Right forelimb (tissue), 1 donor: ENCODE measurements at places on chromosomes 5 and 9.

- DNase-seq: no peak
These were observed 24.8 kb upstream of the AFAP1L1 start for GRCh38 chr5:149246906-149247305.

- DNase-seq: no peak
These were observed 9.6 kb downstream of the PRRT1B start for GRCh38 chr9:131554843-131555351.

- DNase-seq: no peak
These were observed 26.3 kb upstream of the TTC1 start for GRCh38 chr5:159982421-159983173.

GRCh38 chr9:114122136-114123027 lies 23.3 kb upstream of the KIF12 start:
- DNase-seq: no peak

- DNase-seq: no peak
These were observed 3.0 kb upstream of the ITGA1 start for GRCh38 chr5:52784737-52785136.

DNA sequence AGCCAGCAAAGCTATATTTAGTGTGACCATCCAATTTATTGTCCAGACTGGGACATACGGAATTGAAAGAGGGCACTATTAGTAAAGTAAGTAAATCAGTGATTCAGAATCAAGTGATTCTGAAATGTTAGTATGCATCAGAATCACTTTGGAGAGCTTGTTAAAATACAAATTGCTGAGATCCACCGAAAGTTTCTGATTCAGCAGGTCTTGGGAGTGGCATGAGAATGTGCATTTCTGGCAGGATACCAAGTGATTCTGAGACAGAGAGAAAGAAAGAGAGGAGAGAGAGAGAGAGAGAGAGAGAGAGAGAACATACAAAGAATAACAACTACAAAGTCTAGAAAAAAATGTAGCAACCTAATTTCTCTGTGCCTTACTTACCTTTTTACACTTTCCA lies 65.4 kb upstream of the ASTN2 start:
- no peak for DNase-seq

GRCh38 chr9:112861155-112861554 lies 29.5 kb downstream of the SLC46A2 start:
- DNase-seq: no peak

DNA sequence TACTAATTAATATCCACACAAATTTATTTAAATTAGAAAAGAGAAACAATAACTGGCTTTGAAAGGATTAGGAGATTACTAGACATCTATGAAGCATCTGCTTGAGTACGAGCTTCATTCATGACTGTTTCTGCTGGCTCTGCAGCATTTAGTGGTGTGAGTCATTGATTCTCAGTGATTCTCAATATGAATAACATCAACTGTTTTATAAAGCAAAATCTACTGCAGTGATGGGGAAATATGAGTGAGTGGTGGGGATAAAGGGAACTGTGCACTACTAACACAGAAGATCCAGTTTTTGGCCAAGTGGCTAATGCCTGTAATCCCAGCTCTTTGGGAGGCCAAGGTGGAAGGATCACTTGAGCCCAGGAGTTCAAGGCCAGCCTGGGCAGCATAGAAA lies 8.4 kb downstream of the FNBP1 start:
- DNase-seq: no peak

DNA sequence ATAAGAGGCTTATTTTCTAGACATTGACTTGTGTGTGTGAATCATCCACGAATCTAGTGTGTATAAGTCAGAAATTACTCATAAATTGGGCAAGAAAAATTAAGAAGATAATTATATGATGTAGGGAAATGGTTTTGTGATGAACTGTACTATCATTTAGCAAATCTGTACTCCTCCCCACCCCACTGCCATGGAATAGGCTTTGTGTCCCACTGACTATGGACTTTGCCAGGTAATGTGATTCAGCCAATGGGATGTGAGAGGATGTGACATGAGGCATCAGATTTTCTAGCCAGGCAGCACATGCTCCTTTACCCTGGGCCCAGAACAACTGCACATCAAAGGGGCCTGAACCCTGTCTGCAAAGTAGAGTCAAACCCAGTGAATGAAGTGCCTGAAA lies 406.6 kb downstream of the CTNND2 start:
- DNase-seq: no peak

DNA sequence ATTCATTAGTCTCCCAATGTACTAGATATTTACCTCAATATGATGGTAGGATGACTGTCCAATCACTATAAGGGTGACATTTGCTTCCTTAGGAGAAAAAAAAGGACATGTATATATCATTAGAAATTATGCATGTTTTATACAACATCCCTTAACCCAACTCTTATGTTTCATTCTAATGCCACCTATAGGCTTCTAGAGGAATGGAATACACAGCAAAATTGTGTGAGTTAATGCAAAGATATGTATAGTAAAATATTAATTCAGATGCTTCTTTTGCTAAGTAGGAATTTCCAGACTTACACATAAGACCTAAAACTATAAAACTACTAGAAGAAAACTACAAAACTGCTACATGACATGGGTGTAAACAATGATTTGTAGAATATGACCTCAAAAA lies 3.5 kb downstream of the PRXL2C start:
- no peak for DNase-seq

DNA sequence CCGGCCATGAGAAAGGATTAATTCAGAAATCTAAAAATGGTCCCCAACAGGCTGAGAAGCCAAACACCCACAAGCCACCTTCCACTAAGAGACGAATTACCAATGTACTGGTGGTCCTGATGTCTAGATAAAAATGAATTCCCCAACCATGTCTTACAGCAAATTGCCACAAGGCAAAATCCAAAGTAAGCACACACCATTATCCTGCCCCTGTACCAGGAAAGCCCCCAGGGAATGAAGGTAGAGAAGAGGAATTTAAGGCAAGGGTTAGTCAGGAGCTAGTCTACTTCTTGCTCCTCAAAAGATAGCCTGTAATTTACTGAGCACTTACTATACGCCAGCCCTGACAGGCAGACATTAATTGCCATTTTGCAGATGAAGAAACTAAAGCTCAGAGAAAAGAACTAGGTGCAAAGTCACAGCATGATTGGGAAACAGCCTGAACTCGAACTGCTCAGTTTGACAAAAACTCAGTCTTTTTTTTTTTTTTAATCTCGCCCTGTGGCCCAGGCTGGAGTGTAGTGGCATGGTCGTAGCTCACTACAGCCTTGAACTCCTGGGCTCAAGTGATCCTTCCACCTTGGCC lies 64.3 kb downstream of the RAPGEF1 start:
- no peak for DNase-seq

DNA sequence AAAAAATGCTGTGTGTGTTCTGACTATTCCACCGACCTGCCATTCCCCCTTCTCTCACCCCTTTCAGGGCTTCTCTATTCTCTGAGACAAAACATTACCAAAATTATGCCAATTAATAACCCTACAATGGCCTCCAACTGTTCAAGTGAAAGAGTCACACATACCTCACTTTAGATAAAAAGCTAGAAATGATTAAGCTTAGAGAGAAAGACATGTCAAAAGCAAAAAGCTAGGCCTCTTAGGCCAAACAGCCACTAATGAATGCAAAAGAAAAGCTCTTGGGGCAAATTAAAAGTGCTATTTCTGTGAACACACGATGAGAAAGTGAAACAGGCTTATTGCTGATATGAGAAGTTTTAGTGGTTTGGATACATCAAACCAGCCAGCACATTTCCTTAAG lies 279.6 kb upstream of the GRAMD2B start:
- DNase-seq: no peak

- DNase-seq: no peak
These were observed 73.0 kb upstream of the STARD4 start for GRCh38 chr5:111585291-111585690.

- no peak for DNase-seq
These were observed 97.3 kb downstream of the SLF1 start for GRCh38 chr5:94715768-94716167.

DNA sequence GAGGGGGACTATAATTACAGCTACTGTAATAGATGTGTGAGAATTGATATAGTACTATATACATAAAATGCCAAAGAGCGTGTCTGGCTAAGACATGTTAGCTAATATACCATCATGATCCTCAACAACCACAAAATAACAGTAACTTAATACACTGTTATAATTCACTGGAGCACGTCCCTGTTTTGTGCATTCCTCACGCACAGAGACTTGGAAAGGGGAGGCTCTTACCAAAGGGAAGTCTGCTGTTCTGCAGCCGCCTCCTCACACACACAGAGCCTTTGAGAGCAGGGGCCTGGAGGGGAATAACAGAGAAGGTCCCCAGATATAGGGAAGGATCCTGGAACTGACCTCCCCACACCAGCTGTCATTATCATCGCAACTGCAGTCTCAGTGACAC lies 97.3 kb downstream of the ANKRD18A start:
- no peak for DNase-seq

DNA sequence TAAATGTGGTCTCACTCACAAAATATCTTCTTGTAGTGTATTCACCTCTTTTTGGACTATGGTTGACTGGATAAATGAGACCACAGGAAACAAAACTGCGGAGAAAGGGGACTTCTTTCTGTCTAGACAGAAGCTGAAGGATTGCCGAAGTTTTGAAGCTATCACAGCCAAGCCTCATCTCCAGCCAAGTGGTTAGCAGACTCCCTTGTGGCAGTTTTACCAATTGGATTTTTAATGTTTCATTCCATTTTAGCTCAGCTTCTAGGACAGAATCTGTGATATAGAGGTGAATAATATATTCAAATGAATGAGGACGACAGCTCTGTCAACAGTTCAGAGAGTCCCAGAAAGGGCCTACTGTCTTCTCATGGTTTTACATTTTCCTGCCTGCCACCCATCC lies 215.7 kb upstream of the ZNF608 start:
- no peak for DNase-seq

DNA sequence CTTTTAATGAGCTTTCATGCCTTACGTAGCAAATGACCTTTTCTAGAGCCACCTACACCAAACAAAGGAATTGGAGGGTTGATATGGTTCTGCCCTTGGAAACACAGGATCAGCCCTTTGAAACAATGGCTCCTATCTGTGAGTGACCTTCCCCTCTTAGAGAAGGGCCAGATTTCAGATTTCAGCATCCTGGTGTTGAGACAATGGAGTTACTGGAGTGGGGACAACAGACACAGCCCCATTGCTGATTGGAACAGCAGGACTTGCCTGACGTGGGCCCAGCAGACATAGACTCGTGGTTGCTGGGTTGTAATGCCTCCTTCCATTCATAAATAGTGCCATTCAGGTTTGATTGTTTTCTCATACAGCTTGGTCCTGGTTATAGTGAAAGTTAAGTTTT lies 96.0 kb downstream of the GALNT10 start:
- no peak for DNase-seq

GRCh38 chr5:64074533-64074932 lies 91.1 kb upstream of the RNF180 start:
- no peak for DNase-seq

- no peak for DNase-seq
These were observed 267.5 kb downstream of the MSX2 start for GRCh38 chr5:174991847-174992246.

GRCh38 chr5:138662599-138662998 lies 87.4 kb upstream of the HSPA9 start:
- DNase-seq: no peak

- no peak for DNase-seq
These were observed 56.7 kb upstream of the CTNNA1 start for GRCh38 chr5:138696501-138696900.

DNA sequence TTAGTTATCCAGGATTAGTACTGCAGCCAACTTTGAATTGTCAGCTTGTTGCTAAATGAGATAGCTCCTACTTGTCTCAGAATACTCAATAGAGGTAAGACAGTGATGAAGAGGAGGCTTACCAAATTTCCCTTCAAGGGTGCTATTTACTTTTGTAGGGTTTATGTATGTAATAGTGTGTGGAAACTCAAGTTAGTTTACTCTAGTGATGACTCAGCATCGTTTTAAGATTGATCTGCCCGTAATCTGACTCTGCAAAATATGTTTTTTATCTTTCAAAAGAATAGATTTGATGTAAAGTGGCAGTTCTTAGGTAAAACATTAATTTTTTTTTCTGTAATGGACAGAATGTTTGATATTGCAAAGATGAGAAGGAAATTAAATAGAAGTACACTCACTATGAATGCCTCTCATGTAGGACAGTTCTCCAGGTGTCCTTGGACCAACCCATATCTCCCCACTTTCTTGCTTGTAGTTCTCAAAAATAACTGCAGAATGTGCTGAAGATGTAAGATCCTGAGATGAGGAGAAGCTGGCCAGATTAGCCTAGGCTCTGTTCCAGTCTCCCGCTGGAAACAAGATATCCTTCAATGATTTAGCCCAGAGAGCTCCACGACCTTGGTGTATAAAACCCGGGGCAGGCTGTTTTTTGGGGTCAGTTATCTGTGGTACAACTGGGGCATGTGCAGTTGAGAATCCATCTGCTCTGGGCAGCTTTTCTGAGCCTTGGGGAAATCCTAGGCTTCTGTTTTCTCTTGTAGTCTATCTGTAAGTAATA lies 24.4 kb upstream of the MROH2B start:
- no peak for DNase-seq

DNA sequence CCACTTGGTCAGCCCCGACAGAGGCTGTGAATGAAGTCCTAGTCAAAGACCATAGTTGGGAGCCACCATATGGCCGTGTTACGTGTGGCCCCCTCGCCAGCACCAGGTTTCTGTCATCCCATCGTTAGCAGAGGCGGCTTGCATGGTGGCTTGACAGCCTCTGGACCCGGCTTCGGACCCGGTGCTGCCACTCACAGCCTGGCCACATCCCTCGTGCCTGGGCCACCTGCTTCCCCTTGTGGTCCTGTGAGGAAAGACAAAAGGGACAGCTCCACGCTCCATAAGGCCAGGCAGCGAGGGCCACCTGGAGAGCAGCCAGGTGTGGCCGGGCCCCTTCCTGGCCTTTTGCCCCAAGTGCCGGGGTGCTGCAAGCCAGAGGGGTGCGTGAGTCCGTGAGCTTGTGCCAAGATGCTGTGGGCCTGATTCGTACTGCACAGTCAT lies 6.2 kb downstream of the NKD2 start:
- DNase-seq: no peak

GRCh38 chr5:68838157-68838718 lies 255.6 kb upstream of the SLC30A5 start:
- no peak for DNase-seq

DNA sequence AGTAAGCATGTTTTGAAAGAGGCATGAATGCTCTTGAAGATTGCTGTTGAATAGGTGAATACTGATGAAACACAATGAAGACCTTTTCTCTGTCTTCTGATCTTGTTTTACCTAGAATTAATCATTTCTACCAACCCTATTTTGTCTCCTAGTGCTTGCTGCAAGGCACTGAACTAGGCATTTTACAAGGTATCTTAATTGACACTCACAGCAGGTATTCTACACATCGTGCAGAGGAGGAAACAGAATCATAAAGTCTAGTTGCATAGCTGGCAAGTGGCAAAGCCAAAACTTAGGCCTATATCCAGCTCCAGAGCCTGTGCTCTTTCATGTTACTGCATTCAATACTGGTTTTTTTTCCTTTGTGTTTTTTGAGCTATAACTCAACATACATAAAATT lies 50.7 kb downstream of the CTNNA1 start:
- no peak for DNase-seq

DNA sequence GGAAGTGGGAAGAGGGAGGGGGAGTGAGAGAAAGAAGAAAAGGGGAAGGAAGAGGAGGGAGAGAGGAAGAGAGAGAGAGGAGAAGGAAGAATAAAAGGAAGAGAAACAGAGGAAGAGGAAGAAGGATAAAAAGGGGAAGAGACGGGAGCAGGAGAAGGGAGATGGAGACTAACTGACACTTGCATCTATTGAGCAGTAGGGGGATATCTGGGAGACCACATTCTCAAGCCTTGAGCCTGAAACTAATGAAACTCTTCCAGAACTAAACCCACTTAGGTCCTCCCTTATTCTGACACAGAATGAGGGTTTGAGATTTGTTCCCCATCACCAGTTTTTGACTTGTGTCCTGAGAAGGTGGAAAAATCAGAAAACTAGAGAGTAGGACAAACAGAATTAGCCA lies 533.3 kb downstream of the CDH12 start:
- no peak for DNase-seq
